RPMI7951 (cell line): ENCODE measurements at places on chromosomes 13 and 19. TPM values are rescaled to one million over a fixed set of nuclear protein-coding genes. Genes with fewer than 3 reads are reported as not detected.

The CGB5 gene
- total RNA-seq, result not detected in 2 replicates

The CEACAM7 gene
- total RNA-seq, result not detected in 2 replicates

The RPL28 gene
- total RNA-seq, result 457 and 492 TPM in 2 replicates

The HCN2 gene
- total RNA-seq, result 0.24 and 0.39 TPM in 2 replicates

The PIAS4 gene
- total RNA-seq, result 12.5 and 15.9 TPM in 2 replicates

The FGF9 gene
- total RNA-seq, result not detected in 2 replicates

The PDCD5 gene
- total RNA-seq, result 288 and 343 TPM in 2 replicates

The BLVRB gene
- total RNA-seq, result 77.4 and 101 TPM in 2 replicates

GRCh38 chr19:1606138-1606651, 933 bp upstream of the UQCR11 start:
- no peak for DNase-seq

DNA sequence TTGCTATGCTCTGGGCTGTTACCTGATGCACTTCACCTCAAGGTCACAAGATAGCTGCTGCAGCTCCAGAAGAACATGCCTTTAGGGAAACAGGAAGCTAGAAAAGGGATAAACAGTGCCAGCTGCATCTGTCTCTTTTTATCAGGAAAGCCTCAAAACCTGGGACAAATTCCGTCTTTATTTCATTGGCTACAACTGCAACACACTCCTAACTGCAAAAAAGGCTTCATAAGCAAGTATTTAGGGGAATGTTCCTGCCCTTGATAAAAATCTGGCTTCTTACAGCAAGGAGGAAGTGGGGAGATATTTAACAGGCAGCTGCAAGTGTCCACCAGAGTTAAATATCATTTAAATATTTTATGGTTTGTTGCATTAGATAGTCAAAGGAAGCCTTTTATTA, 34.2 kb upstream of the SERTM1 start:
- DNase-seq, result no peak

GRCh38 chr19:5150902-5151741, 182.2 kb downstream of the KDM4B start:
- DNase-seq, result no peak

DNA sequence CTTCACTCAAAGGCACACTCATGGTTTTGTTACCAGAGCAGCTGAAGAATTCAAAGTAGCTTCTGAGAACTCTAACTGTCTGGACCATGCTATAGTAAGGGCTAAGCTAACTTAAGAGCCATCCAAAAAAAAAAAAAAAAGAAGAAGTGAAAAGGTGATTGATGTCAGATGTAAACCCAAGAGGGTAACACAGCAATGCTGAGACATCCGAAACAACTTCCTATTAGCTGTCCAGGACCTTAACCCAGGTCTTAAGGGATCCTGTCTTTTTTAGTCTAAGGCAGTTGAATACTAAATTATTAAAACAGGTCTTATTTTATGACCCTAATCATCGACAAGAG, 11.2 kb upstream of the RAB20 start:
- DNase-seq, result no peak

DNA sequence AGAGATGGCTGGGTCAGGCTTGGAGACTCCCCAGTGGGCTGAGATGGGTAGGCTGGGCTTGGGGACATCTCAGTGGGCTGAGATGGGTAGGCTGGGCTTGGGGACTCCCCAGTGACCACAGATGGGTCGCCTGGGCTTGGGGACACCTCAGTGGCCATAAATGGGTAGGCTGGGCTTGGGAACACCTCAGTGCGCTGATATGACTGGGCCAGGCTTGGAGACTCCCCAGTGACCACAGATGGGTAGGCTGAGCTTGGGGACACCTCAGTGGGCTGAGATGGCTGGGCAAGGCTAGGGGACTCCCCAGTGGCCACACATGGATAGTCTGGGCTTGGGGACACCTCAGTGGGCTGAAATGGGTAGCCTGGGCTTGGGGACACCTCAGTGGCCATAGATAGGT, 12.8 kb downstream of the IQCN start:
- no peak for DNase-seq

DNA sequence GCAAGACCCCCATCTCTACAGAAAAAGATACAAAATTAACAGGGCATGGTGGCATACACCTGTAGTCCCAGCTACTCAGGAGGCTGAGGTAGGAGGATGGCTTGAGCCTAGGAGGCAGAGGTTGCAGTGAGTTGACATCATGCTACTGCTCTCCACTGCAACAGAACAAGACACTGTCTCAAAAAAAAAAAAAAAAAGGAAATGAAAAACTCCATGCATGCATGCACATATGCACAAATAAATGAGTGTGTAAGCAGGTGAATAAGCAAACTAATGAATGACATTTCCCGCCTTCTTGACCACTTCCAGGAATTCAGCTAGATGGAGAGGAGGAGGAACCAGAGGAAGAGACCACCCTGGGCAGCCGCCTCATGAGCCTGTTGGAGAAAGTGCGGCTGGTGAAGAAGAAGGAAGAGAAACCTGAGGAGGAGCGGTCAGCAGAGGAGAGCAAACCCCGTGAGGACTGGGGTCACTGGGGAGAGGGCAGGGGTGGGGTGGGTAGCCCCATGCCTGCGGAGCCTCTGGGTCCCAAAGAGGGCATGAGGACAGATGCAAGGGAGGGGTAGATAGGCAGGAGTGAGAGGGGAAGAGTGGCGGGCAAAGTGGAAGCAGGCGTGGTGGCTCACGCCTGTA, 58.8 kb downstream of the RYR1 start:
- no peak for DNase-seq

DNA sequence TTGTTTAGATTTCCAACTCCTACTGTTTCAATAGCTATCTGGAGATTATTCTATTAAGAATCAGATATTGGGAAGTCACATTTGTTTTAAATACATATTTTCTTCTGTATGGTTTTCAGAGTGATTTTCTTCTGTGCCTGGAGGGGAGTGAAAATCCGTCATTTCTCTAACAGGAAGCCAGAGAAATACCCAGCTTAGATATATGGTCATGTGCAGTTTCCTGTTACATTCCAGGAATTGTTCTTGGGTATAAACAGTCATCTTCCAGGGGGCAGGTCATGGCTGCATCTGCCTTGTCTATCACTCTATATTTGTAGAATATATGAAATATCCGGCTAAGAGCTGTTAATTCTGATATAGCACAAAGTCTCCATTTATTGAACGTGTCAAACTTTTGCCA, 77.5 kb upstream of the MIR17HG start:
- DNase-seq, result no peak

DNA sequence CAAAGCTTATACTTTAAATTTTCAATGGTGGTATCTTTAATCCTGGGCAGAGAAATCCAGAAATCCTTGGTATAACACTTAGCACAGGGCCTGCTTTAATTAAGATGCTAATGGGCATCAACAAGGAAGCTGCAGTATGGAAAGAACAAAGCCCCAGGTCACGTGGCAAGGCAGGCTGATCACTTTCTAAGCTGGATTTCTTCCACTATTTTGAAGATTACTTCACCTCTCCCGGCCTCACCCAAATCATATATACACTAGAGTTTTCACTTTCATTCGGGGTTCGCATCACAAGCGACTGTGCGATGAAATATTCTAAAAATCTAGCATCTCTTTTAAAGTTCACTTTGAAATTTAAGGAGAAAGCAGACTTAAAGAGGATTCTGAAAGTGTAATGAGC, 71.8 kb downstream of the STARD13 start:
- no peak for DNase-seq

DNA sequence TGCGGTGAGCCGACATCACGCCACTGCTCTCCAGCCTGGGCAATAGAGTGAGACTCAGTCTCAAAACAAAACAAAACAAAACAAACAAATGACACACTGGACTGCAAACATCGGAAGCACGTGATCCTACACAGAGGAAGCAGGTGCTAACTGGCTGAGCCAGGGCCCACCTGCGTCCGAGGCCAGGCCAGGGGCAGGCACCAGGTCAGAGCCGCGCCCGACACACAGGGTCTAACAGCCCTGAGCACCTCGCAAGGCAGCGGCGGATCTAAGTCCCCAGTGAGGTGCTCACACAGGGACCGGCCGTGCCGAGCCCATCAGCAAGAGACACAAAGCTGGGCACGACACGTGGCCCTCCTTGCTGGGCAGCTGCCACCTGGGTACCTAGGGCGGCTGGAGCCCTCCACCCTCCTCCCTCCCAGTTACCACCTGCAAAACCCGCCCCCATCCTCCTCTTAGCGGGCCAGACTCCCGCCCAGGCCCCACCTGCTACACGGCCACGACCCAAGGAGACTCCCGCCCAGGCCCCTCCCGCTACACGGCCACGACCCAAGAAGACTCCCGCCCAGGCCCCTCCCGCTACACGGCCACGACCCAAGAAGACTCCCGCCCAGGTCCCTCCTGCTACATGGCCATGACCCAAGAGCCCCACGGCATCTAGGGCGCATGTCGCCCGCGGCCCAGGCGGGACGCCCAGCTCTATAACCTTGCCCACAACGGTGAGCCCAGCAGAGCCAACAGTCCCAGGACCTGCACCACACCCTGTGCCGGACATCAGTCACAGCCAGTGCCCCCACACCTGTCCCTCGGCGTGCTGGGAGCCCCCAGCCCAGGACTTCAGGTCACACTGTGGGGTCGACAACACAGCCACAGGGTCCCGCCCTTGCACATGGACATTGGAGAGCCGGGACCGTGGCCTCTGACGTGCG, 15.6 kb downstream of the AP3D1 start:
- no peak for DNase-seq

DNA sequence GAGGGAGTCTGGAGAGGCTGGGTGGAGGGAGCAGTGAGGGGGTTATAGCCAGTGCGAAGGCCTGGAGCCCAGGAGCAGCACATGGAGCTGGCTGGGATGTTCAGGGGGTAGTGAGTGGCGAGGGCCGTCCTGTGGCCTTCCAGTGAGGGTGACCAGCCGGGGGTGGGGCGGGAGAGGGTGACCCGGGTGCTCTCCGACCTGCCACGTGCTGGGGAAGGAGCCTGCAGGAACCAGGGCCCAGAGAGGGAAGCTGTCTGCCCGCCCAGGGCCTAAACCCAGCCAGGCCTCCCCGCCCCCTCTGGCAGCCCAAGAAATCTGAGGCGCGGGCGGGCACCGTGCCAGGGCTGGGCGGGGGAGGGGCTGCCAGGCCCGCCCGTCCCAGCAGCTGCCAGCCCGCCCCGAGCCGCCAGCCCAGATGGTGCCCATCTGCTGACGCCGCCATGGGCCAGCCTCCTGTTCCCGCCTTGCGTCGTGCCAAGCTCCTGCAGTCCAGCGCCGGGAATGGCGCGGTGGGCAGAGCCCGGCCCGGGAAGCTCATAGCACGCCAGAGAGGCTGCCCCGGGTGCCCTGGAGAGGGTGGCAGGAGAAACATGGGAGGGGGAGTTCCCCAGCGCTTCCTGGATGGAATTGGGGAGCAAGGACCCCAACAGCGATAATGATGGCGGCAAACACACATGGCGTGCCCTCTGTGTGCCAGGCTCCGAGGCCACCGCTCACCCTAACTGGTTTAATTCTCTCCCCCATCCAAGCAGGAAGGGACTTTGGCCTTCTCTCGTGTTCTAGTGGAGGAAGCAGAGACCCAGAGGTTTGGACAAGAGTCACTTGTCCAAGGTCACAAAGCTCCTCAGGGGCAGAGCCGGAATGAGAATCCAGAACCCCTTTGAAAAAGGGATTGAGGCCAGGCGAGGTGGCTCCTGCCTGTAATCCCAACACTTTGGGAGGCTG, 21.5 kb downstream of the NFIC start:
- no peak for DNase-seq

DNA sequence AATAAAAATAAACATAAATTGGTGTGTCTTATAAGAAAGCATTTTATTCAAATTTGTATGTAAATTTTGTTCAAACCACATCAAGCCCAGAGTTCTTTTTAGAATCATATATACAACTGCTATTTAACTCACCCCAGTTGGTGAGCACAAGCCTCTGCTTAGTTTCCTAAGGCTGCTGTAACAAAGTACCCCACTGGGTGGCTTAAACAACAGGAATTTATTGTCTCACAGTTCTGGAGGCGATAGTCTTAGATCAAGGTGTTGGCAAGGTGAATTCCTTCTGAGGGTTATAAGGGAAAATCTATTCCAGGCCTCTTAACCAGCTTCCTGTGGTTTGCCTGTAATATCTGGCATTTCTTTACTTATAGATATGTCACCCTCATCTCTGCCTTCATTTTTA, 1133.5 kb downstream of the OLFM4 start:
- no peak for DNase-seq

- peak; percentile 1 for DNase-seq
Observed at GRCh38 chr13:97974773-97975172, 21.3 kb downstream of the IPO5 start.

DNA sequence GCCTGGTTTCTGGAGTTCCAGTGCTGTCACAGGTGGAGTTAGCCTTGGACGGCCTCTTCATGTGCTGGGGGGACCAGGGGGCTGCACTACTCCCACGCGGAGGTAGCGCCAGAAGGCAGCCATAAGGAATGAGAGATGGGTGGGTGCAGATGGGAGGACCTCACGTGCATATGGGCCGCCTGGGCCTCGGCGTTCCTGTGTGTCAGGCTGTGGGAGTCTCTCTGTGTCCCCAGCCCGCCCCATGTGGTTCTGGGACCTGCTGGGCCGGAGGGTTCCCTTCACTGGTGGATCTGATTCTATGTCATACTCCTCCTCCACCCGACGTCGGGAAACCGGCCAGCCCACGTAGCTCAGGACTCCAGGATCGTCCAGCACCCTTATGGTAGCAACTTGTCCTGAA, 149.0 kb upstream of the SOX1 start:
- no peak for DNase-seq
